ENCODE measurements at places on chromosomes 3 and 15. TPM values are rescaled to one million over a fixed set of nuclear protein-coding genes. Genes with fewer than 3 reads are reported as not detected.

NIT2 gene
- total RNA-seq: 39.6 TPM

TGM4 gene
- total RNA-seq: not detected

MNS1 gene
- total RNA-seq: not detected

ECE2 gene
- 1.6 TPM for total RNA-seq

MESP2 gene
- total RNA-seq: not detected

ZDHHC19 gene
- total RNA-seq: 1.2 TPM

SAMD7 gene
- total RNA-seq: not detected

LTK gene
- total RNA-seq: 3.2 TPM

CCR4 gene
- total RNA-seq: not detected

EPHA6 gene
- 9.0 TPM for total RNA-seq

MESP1 gene
- total RNA-seq: 1.1 TPM

SNURF gene
- total RNA-seq: 41.9 TPM

C2CD4A gene
- 0.20 TPM for total RNA-seq

PRR20G gene
- total RNA-seq: not detected

EPHB1 gene
- 16.3 TPM for total RNA-seq

ITIH1 gene
- total RNA-seq: not detected

SLC12A6 gene
- 43.3 TPM for total RNA-seq

TERC gene
- 6.4 TPM for total RNA-seq

PLIN1 gene
- not detected for total RNA-seq

Measured in glutamatergic neuron (in vitro differentiated cells).